ENCODE measurements at places on chromosomes 2 and 18. TPM values are rescaled to one million over a fixed set of nuclear protein-coding genes. Genes with fewer than 3 reads are reported as not detected.

SCYGR4 gene
- not detected for total RNA-seq

SLC4A3 gene
- total RNA-seq: 0.20 TPM

EFHD1 gene
- not detected for total RNA-seq

TRPM8 gene
- total RNA-seq: not detected

DNA sequence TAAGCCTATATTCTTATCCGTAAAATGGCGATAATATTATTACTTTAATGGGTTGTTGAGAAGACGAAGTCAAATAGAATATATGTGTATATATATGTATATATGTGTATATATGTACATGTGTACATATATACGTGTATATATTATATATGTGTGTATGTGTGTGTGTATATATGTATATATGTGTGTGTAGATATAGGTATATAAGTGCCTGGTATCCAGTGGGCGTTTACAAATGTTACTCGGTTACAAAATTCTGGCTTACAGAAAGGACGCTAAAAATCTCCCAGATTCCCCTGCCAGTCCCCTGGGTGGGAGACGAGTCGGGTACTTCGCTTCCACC, 295 bp upstream of the MTX2 start:
- peak overlapping the region; percentile 94 for H3K4me3 ChIP-seq
- no peaks in the 10 kb centered on the region for H3K27me3 ChIP-seq
- DNase-seq: no peak
- no peaks in the 10 kb centered on the region for H3K36me3 ChIP-seq

DNA sequence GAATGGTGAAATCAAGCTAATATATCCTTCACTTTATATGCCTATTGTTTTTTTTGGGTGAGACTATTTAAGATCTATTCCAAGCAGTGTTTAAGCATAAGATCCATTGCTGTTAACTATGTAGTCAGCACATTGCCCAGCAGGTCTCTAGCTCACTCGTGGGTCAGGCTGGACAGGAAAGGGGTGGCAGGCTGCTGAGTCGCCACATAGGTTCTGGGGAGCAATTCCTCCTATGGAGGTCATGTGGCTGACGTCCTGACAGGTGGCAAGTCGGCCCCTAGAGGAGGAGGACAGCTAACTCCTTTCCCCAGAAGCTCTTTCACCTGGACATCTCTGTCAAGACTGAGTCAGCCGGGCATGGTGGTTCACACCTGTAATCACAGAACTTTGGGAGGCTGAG, 13.9 kb upstream of the RAB31 start:
- H3K36me3 ChIP-seq: no peaks in the 10 kb centered on the region
- no peak overlapping the region for H3K27ac ChIP-seq
- no peaks in the 10 kb centered on the region for H3K27me3 ChIP-seq

- no peak for DNase-seq
- H3K4me1 ChIP-seq: no peaks in the 10 kb centered on the region
- H3K27ac ChIP-seq: no peak overlapping the region
- no peaks in the 10 kb centered on the region for H3K36me3 ChIP-seq
- H3K27me3 ChIP-seq: no peaks in the 10 kb centered on the region
Observed at GRCh38 chr2:35033748-35034147, 1321.8 kb upstream of the CRIM1 start.

GRCh38 chr18:77042583-77042982, 90.0 kb downstream of the MBP start:
- H3K36me3 ChIP-seq: peaks cover 38% of the 10 kb centered on the region
- H3K27me3 ChIP-seq: no peaks in the 10 kb centered on the region
- no peak overlapping the region for H3K27ac ChIP-seq

GRCh38 chr2:47023332-47023731, 107.7 kb upstream of the MCFD2 start:
- H3K27me3 ChIP-seq: no peaks in the 10 kb centered on the region
- no peak overlapping the region for H3K27ac ChIP-seq
- H3K4me1 ChIP-seq: no peaks in the 10 kb centered on the region
- peaks cover 86% of the 10 kb centered on the region for H3K36me3 ChIP-seq
- no peak for DNase-seq
- H3K4me3 ChIP-seq: no peak overlapping the region
